Central memory CD4-positive, alpha-beta T cell (primary cell): ENCODE measurements at places on chromosomes 5 and 9.

- DNase-seq: no peak
Observed at GRCh38 chr9:134605966-134606357, 35.6 kb upstream of the COL5A1 start.

DNA sequence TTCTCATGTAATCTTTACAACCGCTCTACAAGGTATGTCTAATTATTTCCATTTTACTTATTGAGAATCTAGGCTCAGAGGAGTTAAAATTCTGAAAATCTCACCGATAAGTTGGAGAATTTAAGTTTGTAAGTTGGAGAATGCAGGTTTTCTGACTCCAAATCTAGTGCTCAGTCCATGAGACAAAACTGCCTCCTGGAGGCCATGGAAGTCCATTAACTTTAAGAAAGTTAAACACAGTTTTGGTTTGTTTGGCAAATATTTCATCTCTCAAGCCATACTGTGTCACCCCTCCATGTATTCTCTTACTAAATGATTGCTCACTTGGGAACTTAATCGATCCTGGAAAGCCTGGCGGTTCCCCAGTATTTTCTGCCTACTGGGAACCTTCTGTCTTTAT lies 52.6 kb downstream of the INIP start:
- DNase-seq: no peak

DNA sequence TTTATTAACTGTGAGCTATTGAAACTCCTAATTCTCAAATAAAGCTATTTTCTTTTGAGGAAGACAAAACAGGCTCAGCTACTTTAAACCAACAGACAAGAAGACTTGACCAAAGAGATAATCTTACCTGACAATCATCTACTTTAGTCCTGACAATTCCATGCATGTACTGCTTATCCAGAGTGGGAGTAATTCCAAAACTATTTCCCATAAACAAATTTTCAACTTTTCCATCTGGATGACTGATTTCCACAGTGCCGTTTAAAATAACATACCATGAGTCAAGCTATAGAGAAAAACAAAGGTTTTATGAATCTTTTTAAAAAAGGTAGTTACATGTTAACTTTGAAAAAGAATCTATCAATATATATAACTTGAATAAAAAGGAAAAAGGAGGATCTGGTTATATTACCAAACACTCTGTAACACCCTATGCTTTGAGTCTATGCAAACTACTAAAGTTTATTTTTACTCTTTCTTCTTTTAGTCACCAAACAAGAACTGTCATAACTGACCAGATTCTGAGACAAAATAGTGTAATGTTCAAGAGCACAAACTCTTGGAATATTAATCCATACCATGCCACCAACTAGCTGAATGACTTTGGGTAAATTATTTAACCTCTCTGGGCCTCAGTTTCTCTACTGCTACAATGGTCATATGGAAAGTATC lies 129.7 kb downstream of the RAPGEF6 start:
- no peak for DNase-seq

- DNase-seq: no peak
Observed at GRCh38 chr5:162282191-162282590, 214.6 kb downstream of the GABRG2 start.

- DNase-seq: no peak
Observed at GRCh38 chr5:170117736-170118135, 12.0 kb downstream of the FOXI1 start.
